ENCODE measurements at places on chromosomes 7 and 10.

GRCh38 chr7:121331574-121331973, 2.8 kb downstream of the WNT16 start:
- DNase-seq, result no peak

- no peak for DNase-seq
These were observed 124.7 kb upstream of the C1QL3 start for GRCh38 chr10:16646181-16647059.

DNA sequence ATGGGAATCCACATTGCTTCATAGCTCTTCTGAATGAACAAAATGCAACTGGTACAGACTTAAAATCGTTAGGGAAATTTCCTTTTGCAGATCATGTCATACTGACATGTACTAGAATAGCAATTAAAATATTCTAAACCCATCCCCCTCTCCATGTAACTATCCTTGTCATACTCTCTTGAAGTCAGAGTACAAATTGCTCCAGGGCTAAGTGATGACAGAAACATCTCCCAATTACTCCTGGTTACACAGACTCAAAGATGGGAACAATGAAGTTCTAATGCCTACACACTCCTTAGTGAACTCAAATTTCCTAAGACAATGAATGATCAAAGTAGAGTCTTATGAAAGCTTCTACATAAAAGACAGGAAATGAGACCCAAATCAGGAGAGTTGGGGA, 87.2 kb downstream of the PDE1C start:
- no peak for DNase-seq

- DNase-seq, result no peak
These were observed 62.5 kb downstream of the ZNF37A start for GRCh38 chr10:38156416-38157269.

DNA sequence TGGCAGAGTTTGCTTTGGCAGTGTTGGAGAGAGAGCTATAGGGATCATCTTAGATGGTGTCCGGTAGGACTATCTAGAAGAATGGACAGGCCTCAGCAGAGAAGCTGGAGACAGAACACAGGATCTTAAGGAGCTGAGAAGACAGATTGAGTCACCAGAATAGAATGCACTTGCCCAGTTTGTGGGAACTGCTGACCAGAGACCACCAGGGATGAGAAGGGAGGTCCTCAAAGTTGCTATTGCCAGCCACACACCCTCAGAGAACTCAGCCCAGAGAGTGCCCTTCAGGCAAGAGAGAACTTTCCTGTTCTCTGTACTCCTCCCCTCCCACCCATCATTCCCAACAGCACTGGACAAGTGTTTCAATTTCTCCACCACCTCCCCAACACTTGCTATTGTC, 25.3 kb upstream of the GALNT11 start:
- no peak for DNase-seq

DNA sequence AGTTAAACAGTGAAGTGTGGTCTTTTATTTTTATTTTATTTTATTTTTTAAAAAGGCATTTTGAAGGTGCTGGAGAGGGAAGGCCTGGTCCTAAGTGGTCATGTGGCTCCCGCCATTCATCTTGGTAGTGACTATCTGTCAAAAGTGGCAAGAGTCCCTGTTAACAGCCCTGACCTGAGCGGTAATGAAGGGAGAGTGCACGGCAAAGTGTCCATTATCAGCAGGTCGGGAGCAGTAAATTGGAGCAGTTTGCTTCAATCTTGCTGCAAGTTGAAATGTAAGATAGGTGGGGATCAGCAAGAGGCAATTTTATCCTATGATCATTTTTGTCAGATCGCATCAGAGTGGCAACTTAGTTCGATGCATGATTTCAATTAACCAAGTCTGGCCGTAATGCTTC, 227.4 kb upstream of the SP4 start:
- DNase-seq, result no peak

- no peak for DNase-seq
These were observed 1.2 kb downstream of the SLC4A2 start for GRCh38 chr7:151060416-151061212.

DNA sequence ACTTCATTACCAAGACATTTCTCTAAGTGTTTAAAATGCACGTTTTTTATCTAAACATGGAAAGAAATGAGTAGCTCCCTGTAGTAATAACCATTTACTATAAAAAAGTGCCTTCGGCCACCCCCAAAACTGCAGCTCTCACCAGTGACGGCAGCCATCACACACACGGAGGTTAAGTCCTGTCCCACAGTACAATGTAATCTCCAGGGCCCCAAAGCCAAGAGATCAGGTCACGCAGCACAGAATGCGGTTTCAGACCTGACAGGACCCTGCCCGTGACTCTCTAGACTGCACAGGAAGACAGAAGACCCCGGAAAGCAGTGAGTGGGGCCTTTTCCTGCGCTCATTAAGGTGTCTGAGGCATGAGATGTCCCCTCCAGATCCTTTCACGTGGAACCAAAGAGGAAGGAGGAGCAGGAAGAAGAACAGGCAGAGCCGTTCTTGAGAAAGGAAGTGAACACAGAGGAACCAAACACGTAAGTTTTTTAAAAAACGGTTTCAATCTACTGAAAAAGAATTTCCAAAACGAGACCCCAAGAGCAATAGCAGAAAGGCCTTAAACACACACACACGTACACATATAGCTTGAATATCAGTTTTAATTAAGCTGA, 125.7 kb downstream of the ZMYND11 start:
- DNase-seq, result no peak

GRCh38 chr7:133398506-133398905, 145.6 kb downstream of the EXOC4 start:
- no peak for DNase-seq

DNA sequence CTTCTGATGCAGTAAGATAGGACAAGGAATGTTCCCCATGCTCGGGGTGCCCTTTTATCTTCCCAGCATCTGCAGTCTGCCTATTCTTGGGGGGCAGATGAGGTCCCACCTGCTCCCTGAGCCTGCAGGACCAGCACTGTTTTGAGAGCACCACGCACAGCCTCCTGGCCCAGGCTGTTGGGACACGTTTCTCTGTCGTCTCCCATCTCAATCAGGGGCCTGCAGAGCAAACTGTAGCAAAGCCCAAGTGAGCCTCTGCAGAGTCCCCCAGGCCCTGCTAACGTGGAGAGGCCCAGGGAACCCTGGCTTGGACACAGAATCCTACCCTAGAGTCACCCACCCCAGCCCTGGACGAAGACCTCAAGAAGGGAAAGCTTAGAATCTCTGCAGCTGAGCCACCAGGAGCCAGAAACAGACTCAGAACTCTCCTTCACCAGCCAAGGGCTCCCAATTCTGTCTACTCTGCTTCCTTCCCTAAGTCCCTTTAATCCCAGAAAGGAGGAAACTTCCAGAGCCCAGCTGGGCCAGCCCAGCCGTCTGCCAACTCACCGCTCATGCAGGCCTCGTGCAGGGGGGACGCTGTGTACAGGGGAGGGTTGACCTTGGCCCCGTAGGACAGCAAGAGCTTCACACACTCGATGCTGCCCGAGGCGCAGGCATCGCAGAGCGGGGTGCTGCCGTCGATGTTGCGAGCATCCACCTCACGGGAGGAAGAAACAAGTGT, 15.6 kb downstream of the ASB13 start:
- DNase-seq, result no peak

DNA sequence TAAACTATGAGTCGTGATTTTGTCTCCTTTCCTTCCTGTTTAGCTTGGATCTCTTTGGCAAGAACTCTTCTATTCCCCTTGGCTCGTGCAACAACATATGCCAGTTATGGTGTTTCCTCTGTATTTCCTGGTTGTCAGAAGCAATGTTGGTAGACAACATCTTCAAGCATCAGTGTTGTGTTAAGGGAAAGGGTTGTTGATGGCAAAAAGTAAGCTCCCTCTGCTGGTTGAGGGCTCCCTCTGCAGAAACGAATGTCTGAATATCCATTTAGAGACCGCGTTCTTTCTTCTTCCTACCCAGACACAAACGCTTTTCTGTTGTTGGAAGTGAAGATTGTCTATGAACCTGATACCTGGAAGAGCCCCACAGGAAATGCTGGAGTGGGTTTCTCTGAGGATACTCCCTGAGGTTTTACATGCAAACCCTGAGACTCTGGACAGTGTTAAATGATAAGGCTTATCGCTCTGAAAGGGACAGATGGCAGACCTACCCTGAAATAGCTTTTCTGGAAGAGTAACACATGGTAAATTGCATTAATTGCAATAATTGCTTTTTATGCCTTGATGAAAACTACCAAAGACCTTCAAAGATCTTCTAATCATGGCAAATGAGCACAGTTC, 23.5 kb upstream of the C1QL3 start:
- peak; percentile 11 for DNase-seq

GRCh38 chr7:131011432-131011742, 277.4 kb upstream of the KLF14 start:
- no peak for DNase-seq

DNA sequence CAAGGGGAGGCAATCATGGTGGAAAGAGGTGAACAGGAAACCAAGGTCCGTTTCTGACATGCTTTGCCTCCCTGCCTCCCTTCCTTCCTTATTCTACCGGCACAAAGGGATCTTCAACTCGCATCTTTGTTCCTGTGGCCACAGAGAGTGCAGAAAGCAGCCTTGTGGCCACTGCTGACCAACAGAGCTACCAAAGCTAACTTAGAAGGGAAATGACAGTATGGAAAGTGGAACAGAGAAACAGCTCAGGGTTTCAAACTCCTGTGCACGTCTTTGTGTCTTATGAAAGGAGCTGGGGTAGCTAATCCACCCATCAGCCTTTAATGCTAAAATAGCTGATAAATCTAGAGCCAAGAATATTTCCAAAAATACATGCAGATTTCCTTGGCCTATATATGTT, 588.0 kb downstream of the SORCS1 start:
- no peak for DNase-seq

DNA sequence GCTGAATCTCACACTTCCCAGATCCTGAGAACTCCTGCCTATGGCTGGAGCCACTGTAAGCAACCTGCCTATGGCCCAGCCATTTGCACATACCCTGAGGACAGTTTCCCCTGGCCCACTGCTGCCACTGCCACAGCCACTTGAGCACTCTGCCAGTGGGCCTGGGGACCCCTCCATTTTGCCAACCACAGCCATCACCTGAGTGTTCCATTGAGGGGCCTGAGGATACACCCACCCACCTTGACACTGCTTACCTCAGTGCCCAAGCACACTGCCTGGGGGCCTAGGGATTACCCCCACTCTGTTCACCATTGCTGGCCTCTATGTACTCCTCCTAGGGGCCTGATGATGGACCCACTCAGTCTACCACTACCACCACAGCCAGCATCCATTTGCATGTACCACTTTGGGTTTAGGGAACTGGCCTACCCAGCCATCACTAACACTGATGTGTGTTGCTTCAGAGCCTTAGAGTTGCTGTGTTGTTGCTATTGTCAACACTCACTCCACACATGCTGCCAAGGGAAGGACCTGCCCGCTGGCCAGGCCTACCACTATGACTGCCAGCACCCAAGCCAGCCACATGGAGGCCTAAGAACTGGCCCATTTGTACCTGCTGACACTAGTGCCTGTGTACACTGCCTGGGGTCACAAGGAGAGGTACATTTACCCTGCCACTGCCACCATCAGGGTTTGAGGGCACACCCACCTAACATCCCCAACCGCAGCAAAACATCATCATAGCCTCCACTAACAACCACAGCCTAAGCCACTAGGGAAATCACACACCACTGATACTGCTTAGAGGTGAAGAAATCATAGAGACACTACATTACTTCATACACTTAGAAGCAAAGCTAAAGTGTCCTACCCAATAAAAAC, 45.9 kb upstream of the ANTXRL start:
- DNase-seq, result no peak

- peak; percentile 63 for DNase-seq
These were observed 695 bp upstream of the VDAC2 start for GRCh38 chr10:75209921-75210281.

DNA sequence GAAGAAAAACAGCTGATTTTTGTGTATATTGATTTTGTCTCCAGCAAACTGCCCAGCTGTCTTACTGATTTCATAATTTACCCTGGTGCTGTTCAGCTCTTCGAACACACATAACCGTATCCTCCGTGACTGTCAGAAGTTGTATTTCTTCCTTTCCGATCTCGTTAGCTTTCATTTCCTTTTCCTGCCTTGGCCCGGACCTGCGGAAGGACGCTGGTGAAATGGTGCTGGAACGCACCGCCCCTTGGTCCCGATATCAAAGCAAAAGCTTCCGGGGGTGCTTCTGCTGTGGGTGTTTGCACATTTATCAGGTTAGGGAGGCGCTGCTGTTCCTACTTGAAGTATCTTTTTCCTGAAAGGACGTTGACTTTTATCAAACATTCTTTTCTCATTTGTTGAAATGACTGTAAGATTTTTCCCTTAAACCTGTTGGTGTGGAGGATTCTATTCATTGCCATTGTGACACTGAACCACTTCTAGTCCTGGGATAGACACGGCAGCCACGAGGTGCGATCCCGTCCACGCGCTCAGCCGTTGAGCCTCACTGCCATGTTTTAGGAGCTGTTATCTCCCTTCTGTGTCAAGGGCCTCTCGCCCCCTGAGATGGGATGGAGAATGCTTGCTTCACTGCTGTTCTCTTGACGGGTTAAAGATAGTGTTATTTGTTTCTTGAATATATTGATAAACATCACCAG, 72.6 kb downstream of the FOXL3 start:
- DNase-seq, result no peak

- DNase-seq, result peak; percentile 83
These were observed 177.9 kb upstream of the BET1 start for GRCh38 chr7:94182066-94182465.

DNA sequence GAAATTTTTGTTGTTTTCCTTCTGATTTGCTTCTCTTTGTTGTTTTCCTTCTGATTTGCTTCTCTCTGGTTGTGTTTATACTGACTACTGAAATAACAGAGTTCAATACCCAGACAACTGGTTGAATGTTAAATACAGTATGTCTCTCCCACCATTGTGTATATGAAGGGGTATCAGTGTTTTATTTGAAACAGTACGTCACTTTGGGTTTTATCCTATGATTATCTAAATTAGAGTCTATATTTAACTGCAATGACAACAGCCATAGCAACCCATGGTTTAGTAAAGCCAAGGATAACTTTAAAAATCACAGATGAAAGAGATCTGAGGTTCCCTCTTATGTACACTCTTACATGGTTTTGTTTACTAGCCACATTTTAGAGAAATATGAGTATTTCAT, 141.3 kb downstream of the GNAT3 start:
- DNase-seq, result no peak

- peak; percentile 77 for DNase-seq
These were observed 209.9 kb downstream of the ZNF365 start for GRCh38 chr10:62583876-62584615.

GRCh38 chr7:101818287-101819071, 1.1 kb downstream of the CUX1 start:
- no peak for DNase-seq

- no peak for DNase-seq
These were observed 14.5 kb downstream of the HIPK2 start for GRCh38 chr7:139763330-139763729.

Data from stromal cell of bone marrow (primary cell).